Activated B cell treated with CpG ODN at 0.5 μM for 24 hours (primary cell): ENCODE measurements at places on chromosomes 7 and 10. TPM values are rescaled to one million over a fixed set of nuclear protein-coding genes. Genes with fewer than 3 reads are reported as not detected.

GRCh38 chr10:110784198-110784597 is 87.5 kb upstream of the PDCD4 start:
- no peak for DNase-seq

GRCh38 chr10:28432210-28432676 is 100.7 kb upstream of the WAC start:
- DNase-seq: no peak

GRCh38 chr10:58660575-58661255 is 148.0 kb downstream of the BICC1 start:
- no peak for DNase-seq

DNA sequence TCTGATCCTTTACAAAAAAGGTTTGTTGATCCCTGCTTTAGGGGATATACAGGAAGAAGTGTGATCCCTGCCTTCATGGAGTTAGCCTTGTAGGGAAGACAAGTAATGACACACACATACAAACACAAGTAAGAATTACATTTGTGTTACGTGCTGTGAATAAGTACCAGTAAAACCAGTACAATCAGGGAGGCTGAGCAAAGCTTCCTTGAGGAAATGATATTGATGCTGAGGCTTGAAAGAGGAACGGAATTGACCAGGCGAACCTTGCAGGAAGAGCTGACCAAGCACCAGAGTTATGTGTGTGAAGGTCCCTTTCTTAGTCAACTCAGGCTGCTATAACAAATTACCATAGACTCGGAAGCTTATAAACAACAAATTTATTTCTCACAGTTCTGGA is 83.6 kb upstream of the CACUL1 start:
- DNase-seq: no peak

Gene TFPI2
- total RNA-seq: 0.73 and 1.4 TPM in 2 replicates

DNA sequence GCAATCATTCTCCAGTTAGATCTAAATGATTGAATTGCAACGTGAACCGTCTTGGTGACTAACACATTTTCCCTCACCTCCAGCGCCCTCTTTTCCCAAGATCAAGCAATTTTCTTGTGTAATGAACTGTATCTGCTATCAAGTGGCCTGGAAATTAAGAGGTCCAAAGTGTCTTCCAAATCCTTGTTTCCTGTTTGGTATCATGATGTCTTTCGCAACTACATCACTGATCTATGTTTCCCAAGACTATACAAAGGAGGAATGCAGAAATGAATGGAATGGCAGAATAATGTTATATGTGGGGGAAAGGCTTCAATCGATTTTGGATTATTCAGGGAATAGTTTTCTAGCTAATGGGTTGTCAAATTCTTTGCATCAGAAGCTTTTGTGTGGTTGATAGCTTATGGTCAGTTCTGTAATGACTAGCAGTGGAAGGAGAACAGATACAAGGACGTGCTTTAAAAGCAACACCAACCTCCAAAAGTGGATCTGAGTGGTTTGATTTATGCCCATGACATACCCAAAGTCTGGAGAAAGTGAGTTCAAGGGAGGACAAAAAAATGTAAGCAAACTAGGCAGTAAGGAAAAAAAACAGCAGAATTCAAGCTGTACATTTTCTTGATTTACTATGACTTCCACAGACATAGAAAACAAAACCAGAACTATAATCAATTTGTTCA is 14.6 kb upstream of the ZEB1 start:
- DNase-seq: no peak
